ENCODE measurements at places on chromosomes 13 and 19.
A peak's percentile ranks its signal among the peaks of the same experiment; 100 is the strongest.

GRCh38 chr13:44618326-44618725 lies 42.2 kb upstream of the TSC22D1 start:
- no peak for DNase-seq

GRCh38 chr19:6048793-6049405 lies 61.4 kb downstream of the RFX2 start:
- peak; percentile 89 for DNase-seq

DNA sequence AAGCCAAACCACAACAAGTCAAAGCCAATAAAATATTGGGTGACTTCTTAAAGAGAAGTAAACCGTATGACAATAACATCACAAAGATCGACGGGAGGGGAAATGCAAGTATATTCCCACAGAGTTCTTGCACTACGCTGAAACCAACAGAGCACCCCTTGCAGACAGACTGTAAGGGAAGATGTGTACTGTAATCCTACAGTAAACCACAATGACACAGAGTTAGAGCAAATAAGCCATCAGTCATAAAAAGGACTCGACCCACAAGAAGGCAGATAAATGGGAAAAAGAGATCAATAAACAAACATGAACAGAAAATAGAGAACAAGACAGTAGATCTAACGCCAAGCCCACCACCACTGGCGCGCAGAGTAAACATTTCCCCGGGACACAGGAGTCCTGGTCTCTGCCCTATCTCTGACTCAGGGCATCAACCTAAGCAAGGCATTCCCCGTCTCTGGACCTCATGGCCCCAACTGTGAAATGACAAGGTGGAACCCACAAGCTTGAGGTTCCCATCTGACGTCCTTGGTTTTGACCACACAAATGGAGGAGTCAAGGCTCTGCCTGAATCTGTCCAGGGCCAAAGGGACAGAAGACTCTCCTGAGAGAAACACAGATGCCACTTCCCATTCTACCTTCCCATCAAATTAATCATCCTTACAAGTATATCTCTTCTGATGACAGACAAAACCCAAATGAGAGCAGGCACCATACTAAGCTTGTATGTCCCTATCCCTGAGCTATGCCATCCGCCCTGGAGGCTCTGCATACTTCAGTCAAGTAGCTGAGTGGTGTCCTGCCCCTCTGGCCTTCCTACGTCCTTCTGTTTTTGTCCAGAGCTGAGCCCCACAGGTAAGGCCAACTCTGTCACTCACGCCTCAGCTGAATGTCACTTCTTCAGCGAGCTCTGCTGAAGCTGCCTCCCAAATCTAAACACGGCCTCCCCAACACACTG lies 15.0 kb downstream of the SAFB2 start:
- DNase-seq = no peak

- DNase-seq = no peak
Observed at GRCh38 chr19:35217649-35217990, 10.9 kb downstream of the FAM187B start.

- DNase-seq = no peak
Observed at GRCh38 chr19:11964858-11965645, at the start of gene ZNF763. ZNF763 (plus strand) TSS chr19:11965040; CDS start chr19:11965209, 169 bp downstream.

DNA sequence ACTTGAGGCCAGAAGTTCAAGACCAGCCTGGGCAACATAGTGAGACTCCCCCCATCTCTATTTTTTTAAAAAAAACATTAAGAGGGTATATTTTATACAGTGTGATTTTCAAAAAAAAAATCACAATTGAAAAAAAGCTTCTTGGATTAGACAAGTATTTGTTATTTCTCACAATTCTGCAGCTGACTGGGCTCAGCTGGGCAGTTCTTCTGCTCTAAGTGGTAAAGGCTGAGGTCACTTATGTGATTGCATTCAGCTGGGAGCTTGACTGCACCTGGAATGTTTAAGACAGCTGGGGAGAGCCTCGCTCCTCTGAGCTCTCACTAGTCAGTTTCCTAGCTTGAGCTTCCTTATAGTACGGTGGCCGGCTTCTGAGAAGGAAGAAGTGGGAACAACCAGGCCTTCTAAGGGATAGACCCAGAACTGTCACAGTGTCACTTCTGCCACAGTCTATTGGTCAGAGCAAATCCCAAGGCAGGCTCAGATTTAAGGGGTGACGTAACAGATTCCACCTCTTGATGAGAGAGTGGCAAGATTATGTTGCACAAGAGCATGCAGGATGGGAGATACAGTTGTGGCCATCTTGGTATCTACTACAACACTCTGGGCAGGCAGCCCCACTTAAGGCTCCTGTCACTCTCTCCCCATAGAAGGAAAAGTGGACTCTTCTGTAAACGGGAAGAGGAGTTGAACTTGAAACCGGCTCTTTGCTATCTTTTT lies 19.7 kb upstream of the IRGC start:
- no peak for DNase-seq

- DNase-seq = peak; percentile 81
Observed at GRCh38 chr19:46426506-46427162, 2.1 kb downstream of the PNMA8C start.

DNA sequence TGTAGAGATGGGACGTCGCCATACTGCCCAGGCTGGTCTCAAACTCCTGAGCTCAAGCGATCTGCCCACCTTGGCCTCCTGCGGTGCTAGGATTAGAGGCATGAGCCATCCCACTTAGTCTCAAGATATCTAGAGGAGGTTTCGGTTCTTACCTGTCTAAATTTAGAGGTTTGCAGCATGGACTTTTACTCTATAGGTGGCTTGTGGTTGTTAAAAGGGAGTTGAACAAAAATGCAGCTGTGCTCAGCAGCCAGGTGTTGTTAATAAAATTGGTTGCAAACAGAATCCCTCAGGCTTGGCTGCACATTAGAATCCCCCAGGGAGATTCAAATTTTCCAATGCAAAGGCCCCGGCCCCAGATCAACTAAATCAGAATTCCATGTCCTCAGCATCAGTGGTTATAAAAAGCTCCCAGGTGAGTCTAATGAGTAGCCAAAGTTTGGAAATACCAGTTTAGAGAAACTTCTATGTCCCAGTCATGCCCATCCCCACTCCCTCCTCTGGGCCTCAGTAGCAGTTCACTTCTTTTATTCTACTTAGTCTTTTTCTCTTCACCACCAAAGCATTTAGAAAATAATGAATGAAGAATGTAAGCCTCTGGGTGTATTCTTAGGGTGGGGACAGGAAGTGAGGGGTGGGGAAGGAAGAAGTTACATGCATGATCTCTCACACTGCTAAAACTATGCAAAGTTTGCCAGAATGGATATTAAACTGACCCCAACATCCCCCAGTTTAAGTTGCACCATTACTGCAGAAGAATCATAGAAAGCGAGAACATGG lies 471.0 kb downstream of the COG6 start:
- DNase-seq = no peak

DNA sequence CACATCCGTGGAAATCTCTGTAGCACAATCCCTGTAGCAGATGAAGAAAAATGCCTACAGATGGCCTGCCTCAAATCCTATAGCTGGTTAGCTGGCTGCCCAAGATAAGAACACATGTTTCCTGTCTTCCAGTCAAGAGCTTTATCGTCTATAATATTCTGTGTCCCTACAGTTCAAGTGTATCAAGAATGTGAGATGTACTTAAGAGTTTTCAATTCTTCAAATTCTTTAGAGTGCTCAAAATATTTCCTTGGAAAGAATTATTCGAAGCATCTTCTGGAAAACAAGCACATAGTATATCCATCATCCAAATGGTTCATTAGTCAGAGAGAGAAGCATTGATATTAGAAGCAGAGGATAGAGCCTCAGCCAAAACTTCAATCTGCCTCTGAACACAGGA lies 239.8 kb downstream of the COG6 start:
- no peak for DNase-seq

GRCh38 chr19:54297759-54298305 lies 15.1 kb downstream of the LILRA5 start:
- no peak for DNase-seq

DNA sequence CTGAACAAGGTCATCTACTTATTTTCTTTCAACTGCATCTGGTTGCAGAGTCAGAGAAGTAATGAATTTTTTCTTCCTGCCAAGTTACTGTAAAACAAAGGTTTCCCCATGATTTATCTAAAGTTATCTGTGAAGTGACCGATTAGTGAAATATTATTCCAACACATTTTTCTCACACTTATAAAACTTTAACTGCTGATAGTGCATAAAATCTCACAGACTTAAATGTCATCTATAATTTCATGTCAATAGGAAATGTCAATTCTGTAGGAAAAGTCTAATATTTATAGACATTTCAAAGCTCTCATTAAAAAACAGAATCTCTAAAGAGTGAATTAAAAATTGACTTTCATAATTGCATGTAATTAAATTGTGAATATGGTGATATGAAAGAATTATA lies 397.2 kb downstream of the SLITRK1 start:
- DNase-seq = no peak

- DNase-seq = no peak
Observed at GRCh38 chr19:6241056-6241455, 38.7 kb downstream of the MLLT1 start.

- DNase-seq = no peak
Observed at GRCh38 chr13:46213242-46213641, 1.5 kb downstream of the LRRC63 start.

GRCh38 chr13:106528718-106529414 lies 6.6 kb downstream of the EFNB2 start:
- no peak for DNase-seq

DNA sequence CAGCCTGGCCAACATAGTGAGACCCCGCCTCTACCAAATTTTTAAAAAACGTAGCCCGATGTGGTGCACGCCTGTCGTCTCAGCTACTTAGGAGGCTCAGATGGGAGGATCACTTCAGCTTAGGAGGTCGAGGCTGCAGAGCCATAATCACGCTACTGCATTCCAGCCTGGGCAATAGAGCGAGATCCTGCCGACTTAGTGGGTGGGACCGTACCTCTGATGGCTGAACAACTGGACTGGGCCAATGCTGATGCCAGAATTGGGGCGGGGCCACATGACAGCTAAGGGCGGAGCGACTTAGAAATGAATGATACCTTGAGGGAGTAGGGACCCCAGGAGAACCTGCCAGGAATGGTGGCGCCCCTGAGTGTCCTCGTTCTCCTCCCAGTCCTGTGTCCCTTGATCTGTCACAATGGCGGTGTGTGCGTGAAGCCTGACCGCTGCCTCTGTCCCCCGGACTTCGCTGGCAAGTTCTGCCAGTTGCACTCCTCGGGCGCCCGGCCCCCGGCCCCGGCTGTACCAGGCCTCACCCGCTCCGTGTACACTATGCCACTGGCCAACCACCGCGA lies 3.6 kb downstream of the LTBP4 start:
- no peak for DNase-seq

DNA sequence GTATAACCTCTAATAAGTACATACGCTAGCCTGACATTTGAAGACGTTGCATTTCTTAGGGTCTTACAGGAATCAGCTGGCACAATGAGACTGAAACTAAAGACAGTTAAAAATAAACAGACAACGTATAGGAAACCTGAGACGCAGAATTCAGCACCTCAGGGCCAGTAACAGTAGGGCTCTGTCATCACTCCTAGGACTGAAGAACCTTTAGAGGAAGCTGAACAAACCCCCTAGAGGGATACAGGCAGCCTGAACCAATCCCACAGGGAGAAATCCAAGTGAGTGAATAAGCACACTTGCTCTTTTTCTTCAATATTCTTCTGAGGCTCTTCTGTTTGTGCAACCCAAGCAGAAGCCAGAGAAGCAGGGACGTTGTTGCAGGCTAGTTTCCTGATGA lies 53.9 kb upstream of the KLHL1 start:
- no peak for DNase-seq

DNA sequence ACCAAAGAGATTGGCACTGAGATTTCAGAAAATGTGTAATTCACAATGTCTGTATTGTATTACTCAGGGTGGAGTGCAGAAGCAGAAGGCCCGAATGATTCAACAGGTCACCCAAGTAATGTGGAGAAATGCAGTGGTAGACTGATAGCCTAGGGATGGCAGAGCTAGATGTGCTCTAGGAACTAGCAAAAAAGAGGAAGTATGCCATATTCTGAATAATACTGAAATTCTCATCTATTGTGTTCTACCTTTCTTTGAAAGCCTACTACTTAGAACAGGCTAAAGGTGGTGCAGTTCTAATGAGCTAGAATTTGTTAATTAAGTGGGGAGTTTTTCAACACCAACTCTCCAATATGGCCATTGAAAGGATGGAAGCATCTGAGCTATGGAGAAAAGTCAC lies 1449.8 kb upstream of the MIR17HG start:
- no peak for DNase-seq

GRCh38 chr19:3124630-3125029 lies 11.2 kb upstream of the GNA15 start:
- DNase-seq = no peak

GRCh38 chr13:36108342-36108741 lies 22.8 kb downstream of the DCLK1 start:
- DNase-seq = no peak

DNA sequence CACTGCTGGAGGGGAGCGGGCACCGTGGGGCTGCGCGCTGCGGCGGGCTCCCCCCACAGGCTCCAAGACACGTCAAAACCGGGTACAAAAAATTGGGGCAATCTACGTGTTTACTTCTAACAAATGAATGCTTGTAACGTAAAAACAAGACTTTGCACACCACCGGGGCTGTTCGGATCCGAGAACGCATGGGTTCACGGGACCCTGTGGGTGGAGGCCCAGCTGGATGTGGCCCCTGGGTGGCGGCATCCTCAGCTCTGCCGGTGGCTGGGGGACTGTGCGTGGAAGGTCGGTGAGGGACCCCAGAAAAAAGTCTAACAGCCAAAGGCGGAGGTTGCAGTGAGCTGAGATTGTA lies 10.3 kb upstream of the SLC7A10 start:
- DNase-seq = no peak

GRCh38 chr19:46150606-46151005 lies 2.6 kb downstream of the IGFL2 start:
- DNase-seq = no peak

DNA sequence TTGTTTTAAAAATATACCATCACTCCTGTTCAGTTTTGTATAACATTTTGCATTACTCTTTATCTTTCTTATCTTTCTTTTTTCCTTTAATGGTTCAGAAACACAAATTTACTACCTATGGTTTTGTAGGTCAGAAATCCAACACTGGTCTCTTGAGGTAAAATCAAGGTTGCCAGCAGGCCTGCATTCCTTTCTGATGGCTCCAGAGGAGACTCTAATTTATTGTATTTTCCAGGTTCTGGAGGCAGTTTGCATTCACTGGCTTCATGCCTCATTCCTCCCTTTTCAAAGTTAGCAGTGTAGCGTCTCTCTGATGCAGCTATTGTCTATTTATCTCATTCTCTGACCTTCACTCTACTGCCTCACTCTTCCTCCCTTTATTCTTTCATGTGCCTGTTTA lies 767.4 kb downstream of the SLITRK6 start:
- no peak for DNase-seq

DNA sequence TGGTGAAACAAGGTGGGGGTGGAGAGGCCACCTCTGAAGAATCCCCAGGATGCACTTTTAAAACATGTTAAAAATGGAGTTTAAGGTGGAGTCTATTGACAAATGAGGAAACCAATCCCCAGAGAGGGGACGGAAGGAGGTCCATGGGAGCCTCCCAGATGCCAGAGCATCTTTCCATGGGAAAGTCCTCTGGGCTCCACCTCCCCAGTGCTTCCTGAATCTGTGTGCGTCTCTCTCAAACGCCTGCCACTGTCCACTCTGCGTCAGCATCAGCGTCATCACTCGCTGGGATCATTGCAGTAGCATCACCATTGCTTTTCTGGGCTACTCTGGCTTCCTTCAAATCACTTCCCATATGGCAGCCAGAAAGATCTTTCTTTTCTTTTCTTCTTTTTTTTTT lies 6.2 kb downstream of the GPR4 start:
- DNase-seq = no peak

- no peak for DNase-seq
Observed at GRCh38 chr19:2309734-2310362, 1.9 kb upstream of the LINGO3 start.

GRCh38 chr13:28685892-28686291 lies 27.0 kb downstream of the POMP start:
- no peak for DNase-seq

GRCh38 chr13:48125794-48126228 lies 30.9 kb upstream of the MED4 start:
- no peak for DNase-seq
